Hematopoietic multipotent progenitor cell treated with erythropoietin and hydrocortisone succinate and interleukin-3 and kit ligand, for 4 days (in vitro differentiated cells): ENCODE measurements at places on chromosomes 7 and 10.

GRCh38 chr10:53379956-53380355, 607.4 kb upstream of the MBL2 start:
- DNase-seq = no peak

DNA sequence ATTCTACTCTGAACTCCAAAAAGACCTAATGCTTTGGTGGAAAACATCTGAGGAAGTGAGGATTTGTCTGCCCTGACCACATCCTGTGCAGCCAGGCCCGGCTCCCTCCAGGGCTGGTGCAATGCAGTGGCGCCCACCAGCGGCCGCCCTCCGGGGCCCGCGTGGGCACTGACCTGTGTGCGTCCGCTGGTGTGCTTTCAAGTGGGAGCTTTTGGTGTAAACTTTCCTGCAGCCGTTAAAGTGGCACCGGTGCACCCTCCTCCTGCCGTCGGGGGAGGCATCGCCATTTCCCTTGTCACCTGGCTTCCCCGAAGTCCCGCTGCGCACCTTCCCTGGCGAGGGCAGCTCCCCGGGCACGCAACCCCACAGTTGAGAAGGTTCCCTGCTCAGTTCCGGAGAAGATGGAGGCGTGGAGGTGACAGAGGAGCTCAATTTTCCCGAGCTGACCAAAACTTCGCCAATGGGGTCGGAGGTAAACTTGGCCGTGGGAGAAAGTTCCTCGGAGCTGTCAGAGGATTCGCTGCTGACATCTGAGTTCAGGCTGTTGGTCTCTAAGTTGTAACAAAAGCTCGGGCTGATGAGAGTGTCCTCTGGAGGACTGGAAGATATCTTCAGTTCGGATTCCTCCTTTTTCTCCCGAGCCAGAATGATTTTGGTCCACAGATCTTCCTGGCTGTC, 3.4 kb downstream of the KLF6 start:
- peak; percentile 41 for DNase-seq

- no peak for DNase-seq
Observed at GRCh38 chr7:84701524-84702306, 485.1 kb downstream of the SEMA3D start.

DNA sequence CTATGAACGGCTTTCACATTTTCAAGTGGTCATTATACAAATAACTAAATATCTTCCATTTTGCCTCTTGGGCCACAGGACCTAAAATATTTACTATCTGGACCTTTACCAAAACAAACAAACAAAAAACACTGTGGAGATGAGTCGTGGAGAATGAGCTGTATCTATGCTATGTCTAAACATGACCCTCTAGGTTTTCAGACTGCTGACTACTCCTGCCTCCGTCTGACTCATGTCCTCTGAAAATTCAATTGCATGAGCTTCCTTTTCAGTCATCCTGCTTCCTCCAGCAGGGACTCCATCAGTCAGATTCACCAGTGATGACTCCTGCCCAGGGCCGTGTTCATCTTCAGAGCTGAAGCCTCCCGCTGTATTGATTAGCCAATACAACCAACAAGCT, 96.8 kb downstream of the COL28A1 start:
- DNase-seq = no peak

GRCh38 chr10:102395400-102396316, at the start of gene NFKB2:
NFKB2 (plus strand) TSS chr10:102395705; CDS start chr10:102395960, 255 bp downstream.
- DNase-seq = peak; percentile 89

DNA sequence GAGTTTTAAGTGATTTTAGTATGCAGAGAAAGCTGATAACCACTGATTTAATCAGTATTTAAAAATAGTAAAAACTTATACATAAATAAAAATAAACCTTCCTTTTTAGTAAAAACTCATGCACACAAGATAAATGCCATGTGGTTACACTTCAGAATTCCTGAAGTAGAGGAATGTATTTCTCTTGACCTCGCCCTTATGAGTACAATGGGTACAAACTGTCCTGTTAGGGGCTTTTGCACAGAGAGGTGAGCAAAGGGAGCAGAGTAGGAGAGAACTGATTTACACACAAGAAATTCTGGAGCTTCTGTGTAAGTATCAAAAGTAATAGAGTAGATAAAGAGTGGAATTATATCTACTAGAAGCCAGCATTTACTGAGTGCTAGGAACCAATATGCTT, 279.6 kb downstream of the PPP1R3A start:
- DNase-seq = no peak

- DNase-seq = no peak
Observed at GRCh38 chr7:7351832-7352231, 169.5 kb downstream of the C1GALT1 start.

DNA sequence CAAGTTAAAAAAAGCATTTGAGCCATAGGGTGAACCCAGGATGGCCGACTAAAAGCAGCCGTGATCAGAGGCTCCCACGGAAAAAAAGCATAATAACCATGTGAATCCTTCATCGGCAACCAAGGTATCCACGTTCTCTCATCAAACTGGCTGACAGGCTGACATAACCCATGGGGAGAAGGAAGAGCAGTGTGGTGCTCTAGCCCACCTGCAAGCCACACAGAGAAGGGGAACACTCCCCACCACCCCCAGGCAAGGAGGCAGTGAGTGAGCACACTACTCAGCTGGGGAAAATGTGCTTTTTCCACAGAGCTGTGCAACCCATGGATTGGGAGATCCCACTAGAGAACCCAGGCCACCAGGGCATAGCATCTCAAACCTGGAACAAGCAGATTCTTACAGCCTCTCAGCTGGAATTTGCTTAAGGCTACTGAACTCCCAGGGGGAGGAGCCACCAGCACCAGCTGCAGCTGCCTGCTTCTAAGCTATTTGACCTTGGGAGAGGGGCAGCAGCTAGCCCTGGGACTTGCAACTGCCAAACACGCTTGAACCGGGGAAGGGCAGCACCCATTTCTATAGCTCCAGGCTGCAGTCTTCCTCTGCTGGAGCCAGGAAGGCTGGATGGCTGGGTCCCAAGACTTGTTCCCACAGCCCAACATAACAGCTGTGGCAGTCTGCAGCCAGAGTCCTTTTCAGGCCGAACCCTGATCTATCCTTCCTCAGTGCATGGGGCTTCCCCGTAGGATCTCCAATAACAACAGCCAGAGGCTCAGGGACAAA, 178.2 kb upstream of the NRG3 start:
- no peak for DNase-seq

GRCh38 chr10:117189557-117189956, 7.7 kb upstream of the KCNK18 start:
- DNase-seq = no peak

- DNase-seq = no peak
Observed at GRCh38 chr10:89981891-89982290, 280.5 kb downstream of the KIF20B start.

- DNase-seq = peak; percentile 57
Observed at GRCh38 chr7:29556405-29557195, 7.0 kb upstream of the PRR15 start.

DNA sequence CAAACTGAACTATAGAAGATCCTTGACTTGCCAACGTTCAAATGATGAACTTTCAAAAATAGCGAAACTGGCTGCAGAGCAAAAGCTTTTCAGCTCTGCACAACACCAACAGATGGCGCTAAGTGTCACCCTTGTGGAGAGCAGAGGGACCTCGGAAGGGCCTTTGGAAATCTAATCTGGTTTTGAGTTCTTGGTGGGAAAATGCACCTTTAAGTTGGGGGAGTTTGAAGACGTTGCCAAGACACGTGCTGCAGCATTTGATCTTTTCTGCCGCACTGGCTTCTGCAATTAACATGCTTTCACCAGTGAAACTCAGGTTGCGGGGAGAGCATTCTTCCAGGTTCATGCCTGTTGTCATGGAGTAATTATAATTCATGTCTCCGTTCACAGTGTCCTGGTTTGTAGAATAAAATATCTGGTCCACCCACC, 26.3 kb upstream of the WDR11 start:
- DNase-seq = peak; percentile 68

GRCh38 chr10:108783897-108784296, 1139.4 kb downstream of the XPNPEP1 start:
- DNase-seq = peak; percentile 73

DNA sequence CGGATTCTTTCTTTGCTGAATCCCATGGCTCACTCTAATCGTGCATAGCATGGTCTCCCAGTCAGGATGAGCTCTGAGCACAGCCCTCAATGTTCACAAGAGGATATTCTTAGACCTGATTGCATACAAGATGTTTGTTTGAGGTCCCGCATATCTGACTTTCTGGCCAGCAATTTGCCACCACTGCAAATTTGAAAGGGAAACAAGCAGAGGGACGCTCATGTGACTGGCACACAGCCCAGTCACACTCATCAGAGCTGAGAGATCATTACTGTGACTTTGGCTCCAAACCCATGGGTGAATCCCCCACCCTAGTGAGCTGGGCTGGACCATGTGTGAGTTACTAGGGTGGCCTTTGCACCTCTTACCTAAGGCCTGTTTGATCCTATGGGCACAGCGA, 9.9 kb downstream of the TAS2R41 start:
- DNase-seq = peak; percentile 57

DNA sequence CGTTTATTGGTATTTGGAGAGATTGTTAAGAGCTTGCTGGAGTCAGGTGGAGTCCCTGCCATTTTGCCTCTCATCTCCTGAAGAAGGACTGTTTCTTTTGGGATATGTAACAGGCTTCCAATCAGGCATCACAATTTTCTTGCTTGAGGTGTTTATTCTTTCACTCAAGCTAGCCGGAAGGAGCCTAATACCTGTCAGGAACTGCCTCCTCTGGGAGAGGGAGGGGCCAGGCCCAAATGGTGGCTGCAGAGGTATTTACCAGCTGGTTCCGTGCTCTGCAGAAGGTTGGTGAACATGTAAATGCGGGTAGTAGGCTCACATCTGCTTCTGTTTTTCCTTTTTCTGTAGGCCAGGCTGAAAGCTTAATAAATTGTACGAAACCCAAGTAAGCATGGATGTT, 114.0 kb downstream of the TCF7L2 start:
- no peak for DNase-seq

DNA sequence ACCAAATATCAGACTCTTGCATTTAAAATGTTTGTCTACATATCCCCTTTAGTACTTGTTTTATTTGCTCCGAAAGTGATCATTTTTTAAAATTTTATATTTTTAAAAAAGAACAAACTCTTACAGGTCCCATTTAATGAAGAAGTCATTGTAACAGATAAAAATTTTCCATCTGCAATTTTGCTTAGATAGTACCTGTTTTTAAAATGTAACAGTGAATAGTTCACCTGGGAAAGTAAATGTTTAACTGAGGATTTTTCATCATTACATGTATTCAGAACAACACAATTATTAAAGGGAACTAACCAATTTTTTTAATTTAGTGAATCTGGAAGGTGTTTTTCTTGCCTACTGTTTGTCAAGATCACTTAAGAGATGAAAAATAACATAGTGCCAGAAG, 1099.5 kb upstream of the PHF14 start:
- DNase-seq = no peak

- DNase-seq = no peak
Observed at GRCh38 chr7:31892099-31892829, 177.9 kb downstream of the PDE1C start.

- DNase-seq = peak; percentile 81
Observed at GRCh38 chr7:151351027-151351426, 9.4 kb downstream of the NUB1 start.

GRCh38 chr7:24821045-24821753, 63.9 kb upstream of the GSDME start:
- DNase-seq = peak; percentile 93

DNA sequence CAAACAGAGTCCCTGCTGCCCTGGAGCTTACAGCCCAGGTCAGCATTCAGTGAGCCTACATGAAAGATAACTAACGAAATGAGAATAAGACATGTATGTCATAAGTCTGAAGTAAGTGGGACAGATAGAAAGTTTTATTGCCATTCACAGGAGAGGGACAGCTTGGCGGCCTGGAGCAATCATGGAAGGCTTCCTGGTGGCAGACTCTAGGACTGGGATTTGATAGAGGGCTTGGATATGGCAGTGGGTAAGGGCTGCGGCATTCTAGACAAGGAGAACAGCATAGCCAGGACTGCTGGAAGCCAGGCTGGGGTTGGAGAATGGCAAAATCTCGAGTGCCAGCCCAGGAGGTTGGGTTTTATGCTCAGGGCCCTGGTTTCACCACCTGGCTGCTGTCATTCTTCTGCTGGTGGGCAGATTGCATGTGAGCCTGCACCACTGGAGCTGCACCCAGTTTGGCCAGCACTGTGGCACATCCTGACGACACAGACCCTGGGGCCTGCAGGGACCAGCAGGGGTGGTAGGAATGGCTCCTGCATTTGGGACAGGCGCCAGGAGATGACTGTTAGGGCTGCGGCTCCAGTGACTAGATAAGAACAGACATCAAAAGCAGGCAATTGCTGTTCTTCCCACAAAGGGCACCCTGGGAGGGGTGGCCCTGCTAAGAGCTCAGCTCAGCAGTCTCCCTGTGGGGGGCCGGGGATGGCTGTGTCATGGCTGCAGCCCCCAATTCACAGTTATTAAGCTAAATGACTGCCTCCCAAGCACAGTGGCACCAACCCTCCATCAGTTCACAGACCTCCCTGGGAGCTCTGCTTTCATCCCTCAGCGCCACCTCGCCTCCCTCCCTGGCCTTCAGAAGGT, 161.1 kb downstream of the RPS24 start:
- peak; percentile 78 for DNase-seq

DNA sequence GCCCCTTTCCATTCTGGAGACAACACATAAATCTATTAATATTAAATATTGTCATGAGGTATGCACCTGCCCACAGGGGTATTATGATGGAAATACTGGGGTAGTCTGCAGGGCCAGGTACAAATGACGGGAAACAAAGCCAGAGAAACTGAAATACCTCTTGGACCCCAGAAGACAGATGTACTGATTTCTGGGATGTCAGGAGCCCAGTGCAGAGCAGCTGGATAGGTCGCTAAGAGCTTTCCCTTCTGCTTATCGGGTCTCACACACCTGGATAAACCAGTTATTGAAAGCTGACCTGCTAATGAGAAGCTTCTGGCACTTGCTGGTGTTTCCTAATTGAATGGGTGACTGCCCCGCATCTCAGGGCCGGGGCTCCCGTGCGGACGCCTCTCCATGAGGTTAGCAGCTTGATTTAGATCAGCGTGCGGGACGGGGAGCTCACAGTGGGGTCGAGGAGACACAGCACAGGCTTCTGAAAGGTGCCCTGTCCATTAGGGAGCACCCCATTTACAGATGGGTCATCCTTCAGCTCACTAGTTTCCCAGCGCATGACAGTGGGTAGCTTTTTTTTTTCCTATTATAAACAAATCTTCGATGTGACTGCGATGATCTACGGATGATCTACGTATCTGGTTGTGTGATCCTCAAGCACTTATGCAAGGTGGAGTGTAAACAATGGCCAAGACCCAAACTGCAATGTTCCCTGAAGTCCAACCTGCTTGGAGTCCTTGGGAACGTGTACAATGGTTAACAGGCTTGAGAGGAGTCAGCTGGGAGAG, 1.5 kb upstream of the INSIG1 start:
- DNase-seq = no peak

GRCh38 chr10:97547271-97547600, 25.3 kb upstream of the ANKRD2 start:
- no peak for DNase-seq

GRCh38 chr7:43513251-43513650, 69.7 kb upstream of the STK17A start:
- peak; percentile 28 for DNase-seq
